T-helper 22 cell (primary cell): ENCODE measurements at places on chromosomes 16 and 17.

- no peak for DNase-seq
Measured at GRCh38 chr16:47058295-47059086, 85.0 kb upstream of the DNAJA2 start.

- no peak for DNase-seq
Measured at GRCh38 chr16:77858060-77858459, 69.7 kb downstream of the VAT1L start.

DNA sequence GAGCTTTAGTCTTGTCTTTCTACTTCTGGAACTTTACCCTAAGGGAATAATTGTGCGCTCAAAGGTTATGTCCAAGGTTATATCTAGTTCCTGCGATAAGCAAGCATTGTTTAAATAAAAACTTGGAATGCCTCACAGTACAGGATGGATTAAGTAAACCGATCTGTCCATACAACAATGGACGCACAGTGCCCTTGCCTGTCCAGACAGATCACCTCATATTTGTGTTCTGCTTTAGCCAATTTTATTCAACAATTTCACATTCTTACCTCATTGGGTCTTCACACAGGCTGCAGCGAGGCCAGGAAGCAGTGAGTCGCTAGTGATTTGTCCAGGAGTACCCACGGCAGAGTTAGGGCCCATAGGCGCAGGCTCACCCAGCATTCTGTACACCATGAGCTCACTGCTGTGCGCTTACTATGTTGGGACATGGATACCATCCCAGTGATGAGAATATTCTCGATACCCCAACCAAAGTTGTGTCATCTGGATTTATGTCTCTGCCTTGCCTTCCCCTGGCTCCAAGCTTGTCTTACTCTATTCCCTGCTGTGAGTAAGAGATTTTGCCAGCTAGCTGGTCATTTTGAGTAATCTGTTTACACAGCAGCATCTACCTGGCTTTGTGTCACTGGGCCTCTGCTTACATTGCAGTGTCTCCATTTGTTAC, 39.8 kb downstream of the USP43 start:
- DNase-seq, result no peak

DNA sequence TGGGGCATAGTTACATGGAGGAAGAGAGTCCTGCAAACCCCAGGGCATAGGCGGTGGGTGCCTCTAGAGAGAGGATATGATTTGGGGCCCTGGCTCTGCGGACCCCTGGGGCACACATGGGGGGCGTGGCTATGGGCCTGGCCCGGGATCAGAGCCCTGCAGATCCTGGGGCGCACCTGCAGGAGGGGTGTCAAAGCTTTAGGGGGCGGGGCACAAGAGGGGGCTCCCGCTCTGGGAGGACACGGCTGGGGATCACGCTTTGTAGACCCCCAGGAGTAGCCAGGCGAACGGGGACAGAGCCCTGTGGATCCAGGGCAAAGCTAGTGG, 497 bp downstream of the BCL7C start:
- DNase-seq, result no peak

GRCh38 chr16:79848719-79849118, 248.2 kb upstream of the MAF start:
- no peak for DNase-seq

GRCh38 chr16:76175718-76176117, 101.5 kb upstream of the CNTNAP4 start:
- DNase-seq, result no peak

DNA sequence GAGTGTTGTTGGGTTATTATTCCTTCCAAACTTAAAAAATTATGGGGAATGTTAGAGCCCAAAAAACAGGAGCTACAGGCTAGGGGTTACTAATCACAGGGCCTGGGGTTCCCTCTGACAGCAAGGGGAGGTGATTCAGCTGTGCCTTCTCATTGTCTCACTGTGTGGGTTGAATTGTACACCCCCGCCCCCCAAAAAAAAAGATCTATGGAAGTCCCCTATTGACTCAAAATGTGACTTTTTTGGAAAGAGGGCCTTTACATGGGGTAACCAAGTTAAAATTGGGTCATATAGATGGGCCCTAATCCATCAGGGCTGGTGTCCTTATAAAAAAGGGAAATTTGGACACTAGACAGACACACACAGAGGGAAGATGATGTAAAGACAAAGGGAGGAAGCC, 190.2 kb downstream of the SOX9 start:
- no peak for DNase-seq

- DNase-seq, result no peak
Measured at GRCh38 chr16:73616166-73616753, 568.3 kb upstream of the ZFHX3 start.

GRCh38 chr16:6932871-6933385, 399.7 kb upstream of the RBFOX1 start:
- no peak for DNase-seq

- no peak for DNase-seq
Measured at GRCh38 chr16:49890876-49891275, 35.0 kb upstream of the ZNF423 start.

DNA sequence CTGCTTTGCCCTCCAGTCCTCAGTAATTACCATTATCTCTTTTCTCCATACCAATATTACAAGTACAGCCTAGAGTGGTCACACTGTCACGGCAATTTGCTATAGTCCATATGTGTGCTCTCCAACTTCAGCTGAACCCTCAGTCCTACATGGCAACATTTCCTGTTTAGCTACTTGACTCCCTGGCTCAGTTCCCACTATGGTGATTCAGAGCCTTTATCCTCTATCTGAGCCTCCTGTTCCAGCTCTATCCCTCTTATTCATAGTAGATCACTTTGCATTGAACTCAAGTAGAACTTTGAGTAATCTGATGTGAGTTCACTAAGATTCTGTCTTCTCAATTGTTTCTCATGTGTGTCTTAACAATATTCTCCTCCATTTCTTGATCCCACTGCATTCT, 43.7 kb upstream of the GOSR1 start:
- DNase-seq, result no peak

DNA sequence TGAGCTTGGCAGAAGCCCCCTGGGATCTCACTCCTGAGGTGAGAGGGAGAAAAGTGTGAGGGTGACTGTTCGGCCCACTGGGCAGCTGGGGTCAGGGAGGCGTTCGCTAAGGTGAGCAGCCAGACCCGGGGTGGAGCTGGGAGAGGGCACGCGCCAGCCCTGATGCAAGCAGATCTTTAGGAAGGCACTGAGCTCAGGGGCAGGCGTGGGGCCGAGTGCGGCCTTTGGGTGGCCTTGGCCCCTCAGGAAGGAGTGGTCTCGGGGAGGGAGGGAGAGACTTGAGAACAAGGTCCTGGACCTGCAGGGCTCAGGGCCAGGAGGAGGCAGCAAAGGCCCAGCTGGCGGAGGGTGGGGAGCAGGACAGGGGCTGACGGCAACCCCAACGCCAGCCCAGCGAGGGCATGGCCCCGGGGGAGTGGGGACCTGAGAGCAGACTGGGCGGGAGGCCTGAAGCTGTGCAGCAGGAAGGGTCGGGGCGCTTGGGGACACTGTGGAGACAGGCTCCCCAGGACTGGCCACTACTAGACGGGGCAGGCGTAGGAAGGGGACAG, 14.5 kb upstream of the WDR45B start:
- DNase-seq, result no peak

GRCh38 chr17:2295575-2295974, 8.0 kb downstream of the SMG6 start:
- no peak for DNase-seq

DNA sequence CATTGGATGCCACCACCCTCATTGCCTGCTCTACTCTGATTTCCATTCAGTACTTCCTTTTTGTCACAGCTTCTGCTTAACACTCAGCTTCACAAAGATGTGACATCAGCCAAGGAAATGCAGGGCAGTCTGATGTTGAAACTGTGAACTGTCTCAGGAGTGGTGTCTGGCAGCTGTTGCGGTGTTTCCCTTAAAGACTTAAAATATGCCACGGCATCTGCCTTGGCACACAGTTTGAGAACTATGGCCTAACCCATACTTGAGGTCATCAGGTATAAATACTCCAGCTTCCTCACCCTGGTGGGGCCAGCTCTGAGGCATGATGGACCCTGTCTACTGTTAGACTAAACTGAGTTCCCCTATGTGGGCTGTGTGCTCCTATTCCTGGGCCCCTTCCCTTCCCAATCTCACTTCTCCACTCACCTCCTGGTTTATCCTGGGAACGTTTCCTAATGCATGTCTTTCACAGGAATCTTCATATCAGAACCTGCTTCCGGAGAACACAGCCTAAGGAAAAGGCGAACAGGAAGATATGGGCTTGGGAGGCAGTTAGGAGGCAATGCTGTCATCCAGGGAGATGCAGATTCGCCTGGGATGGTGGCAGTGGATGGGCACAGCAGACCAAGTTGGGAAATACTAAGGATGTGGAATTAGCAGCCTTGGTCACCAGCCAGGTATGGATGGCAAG, 96.5 kb downstream of the WSCD1 start:
- no peak for DNase-seq

DNA sequence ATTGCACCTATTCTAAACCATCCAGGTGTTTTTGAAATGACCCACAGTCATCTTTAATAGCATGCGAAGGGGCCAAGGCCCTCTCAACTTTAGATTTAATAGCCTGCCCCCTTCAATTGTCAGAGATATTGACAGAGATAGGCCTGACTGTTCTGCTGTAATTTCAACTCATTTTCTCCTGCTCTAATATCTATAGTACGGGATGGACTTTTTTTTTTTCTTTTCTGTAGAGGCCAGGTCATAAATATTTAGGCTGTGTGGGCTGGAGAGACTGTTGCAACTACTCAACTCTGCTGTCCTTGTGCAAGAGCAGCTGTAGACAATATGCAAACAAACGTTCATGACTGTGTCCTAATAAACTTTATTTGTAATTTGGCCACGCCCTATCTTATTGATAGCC, 24.7 kb upstream of the KRT20 start:
- no peak for DNase-seq

DNA sequence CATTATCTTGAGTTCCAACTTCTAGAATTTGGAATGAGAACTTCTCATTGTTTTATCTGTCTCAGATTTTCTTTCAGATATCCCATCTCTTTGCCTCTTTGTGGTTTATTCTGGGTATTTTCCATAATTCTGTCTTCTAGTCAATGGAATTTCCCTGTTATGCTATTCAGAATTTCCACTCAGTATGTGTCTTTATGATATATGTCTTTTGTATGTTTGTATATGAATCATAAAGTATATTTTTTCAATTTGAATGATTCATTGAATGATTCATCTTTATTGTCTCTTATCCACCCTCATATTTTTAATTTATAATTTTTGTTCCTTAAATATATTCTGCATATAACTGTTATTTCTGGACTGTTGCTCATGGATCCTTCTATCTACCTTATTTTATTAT, 729.7 kb upstream of the GOT2 start:
- no peak for DNase-seq

GRCh38 chr17:80999536-81000333, 8.1 kb downstream of the CHMP6 start:
- DNase-seq, result no peak

GRCh38 chr17:61201211-61201610, 198.4 kb upstream of the TBX2 start:
- DNase-seq, result no peak

GRCh38 chr17:75501378-75502071, 13.8 kb downstream of the CASKIN2 start:
- DNase-seq, result no peak

DNA sequence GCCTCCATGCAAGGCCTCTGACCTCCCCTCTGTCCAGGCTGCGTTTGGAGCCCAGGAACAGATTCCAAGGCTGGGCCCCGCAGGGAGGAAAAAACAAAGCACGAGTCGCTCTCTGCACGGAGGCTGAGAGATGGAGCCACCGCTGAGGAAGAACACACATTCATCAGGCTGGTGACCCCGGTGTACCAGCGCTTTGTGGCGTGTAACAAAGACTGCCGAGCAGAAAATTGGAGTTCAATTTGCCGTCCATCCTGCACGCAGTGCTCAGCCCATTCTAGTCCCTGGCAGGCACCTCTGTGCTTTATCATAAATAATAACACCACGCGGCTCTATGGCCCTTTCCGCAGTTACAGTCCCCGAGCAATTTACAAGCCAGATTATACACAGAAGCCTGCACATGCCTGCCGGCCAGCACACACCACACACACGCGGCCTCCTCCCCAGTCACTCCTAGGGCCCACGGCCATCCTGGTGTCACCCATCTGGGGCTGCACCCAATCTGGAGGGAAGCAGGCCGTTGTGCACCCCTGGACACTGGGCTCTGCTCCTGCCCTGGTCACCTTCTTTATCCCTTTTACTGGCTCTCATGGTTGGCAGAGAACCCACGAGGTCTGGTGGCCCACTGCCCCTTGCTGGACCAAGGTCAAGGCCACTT, 124.4 kb downstream of the SDK2 start:
- DNase-seq, result no peak

GRCh38 chr17:75664099-75664549, 2.8 kb downstream of the RECQL5 start:
- DNase-seq, result no peak

DNA sequence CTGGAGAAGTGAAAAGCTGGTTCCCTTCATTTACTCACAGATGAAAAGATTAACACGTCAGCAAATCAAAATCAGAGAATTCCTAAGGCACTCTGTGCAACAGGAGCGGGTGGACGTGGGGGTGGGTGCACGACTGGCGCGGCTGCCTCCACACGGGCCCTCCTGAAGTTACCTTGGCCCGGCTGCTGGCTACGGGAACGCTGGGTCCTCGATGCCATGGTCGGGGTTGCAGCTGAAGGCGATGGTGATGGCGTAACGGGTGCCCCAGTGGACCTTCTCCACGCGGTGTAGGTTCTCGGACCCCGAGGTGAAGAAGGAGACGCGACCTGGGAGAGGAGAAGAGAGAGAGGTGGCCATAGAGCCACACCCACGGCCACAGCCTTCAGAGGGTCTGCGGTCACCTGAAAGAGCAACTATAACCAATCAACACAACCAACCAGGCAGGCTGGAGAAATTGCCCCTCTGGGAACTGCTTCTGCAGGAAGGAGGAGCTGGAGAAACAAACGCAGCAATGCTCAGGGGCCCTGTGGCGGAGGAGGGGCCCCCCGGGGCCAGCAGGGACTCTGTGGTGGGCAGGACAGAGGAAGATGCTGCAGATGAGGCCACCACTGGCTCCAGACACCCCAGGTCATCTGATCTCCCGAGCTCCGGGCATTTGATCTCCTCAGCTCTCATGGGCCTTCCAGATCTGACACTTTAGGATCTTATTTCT, 20.8 kb downstream of the UTS2R start:
- DNase-seq, result no peak

GRCh38 chr16:35733278-35733965, 2274.0 kb downstream of the TP53TG3F start:
- no peak for DNase-seq

GRCh38 chr16:51538707-51539498, 387.8 kb upstream of the SALL1 start:
- no peak for DNase-seq

GRCh38 chr16:22660441-22661160, 149.9 kb downstream of the NPIPB5 start:
- DNase-seq, result no peak
